ENCODE measurements at places on chromosomes 5 and 9. TPM values are rescaled to one million over a fixed set of nuclear protein-coding genes. Genes with fewer than 3 reads are reported as not detected.

- H3K36me3 ChIP-seq = no peaks in the 10 kb centered on the region
- no peak overlapping the region for H3K4me3 ChIP-seq
- no peak for DNase-seq
- peaks cover 10% of the 10 kb centered on the region for H3K4me1 ChIP-seq
- no peak overlapping the region for H3K27ac ChIP-seq
Measured at GRCh38 chr9:91066856-91067255, 265.2 kb downstream of the SYK start.

The TUSC1 gene
- total RNA-seq = not detected

The SLC6A3 gene
- total RNA-seq = not detected

DNA sequence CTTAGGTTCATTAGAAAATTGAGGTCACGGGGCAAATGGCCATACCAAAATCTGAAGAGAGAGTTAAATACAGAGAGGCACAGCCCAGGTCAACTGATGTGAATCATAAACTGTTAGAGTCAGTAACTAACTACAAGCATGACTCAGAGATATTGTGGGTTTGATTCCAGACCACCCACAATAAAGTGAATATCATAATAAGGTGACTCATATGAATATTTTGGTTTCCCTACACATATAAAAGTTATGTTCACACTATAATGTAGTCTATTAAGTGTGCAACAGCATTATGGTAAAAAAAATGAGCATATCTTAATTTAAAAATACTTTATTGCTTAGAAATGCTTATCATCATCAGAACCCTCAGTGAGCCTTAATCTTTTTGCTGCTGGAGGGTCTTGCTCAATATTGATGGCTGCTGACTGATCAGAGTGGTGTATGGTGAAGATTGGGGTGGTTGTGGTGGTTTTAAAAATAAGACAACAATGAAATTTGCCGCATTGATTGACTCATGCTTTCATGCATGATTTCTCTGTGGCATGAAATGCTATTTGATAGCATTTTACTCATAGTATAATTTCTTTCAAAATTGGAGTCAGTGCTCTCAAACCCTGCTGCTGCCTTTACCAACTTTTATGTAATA lies 53.1 kb upstream of the EDIL3 start:
- no peak for DNase-seq
- no peaks in the 10 kb centered on the region for H3K36me3 ChIP-seq
- no peak overlapping the region for H3K4me3 ChIP-seq
- H3K27me3 ChIP-seq = no peaks in the 10 kb centered on the region
- H3K27ac ChIP-seq = no peak overlapping the region

The STK32A gene
- not detected for total RNA-seq

DNA sequence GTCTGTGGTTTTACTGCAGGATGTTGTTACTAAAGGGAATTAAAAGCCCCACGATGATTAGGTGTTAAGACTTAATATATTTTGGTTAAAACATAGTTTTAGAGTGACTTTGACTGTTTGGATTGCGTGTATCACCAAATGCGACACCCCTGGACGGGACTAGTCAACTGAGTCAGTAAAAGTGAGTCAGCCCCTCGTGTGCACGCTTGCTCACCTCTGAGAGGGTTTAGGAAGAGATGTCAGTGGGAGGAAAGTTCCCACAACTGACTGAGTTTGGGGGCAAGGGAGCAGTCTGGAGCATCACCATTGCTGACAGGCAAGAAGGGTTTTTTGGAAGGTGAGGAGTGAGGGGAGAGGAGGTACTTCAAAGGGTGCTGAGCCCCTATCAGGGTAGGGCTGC lies 14.4 kb upstream of the DMRT3 start:
- no peak for DNase-seq
- H3K27me3 ChIP-seq = peaks cover 55% of the 10 kb centered on the region
- H3K27ac ChIP-seq = no peak overlapping the region
- no peaks in the 10 kb centered on the region for H3K36me3 ChIP-seq
- no peaks in the 10 kb centered on the region for H3K4me1 ChIP-seq

DNA sequence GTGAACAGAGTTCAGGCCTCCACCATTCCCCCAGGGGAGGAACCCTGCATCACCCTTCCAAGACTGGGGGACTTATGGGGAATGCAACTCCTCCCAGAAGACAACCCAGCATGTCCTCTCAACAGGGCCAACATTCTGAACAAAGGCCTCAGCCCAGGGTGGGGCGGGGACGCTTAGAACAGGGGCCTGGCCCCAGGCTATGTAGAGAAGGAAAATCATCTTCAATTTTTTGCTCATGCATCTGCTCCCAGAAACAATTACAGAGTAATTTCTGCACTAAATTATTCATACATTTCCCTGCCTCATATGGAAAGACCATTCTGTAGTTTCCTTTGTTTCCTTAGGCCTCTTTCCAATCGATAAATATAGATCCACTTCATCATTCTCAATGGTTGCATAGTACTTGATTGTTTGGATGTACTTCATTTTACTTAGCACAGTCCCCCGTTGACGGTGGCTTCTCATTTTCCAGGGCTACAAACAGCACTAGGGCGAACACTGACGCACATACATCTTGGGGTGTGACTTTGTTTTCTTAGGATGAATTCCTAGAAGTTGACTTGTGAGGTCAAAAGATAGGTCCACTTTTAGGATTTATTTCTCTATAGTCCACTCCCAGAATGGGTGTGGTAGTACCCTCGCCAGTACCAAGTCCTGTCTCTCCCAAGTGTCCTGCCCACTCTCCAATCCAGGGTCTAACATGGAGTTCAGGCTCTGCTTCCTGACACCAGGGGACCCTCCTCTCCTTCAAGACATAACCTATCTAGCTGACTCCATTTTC lies 27.2 kb upstream of the SMU1 start:
- H3K4me3 ChIP-seq = no peak overlapping the region
- no peaks in the 10 kb centered on the region for H3K4me1 ChIP-seq
- H3K27ac ChIP-seq = no peak overlapping the region
- H3K27me3 ChIP-seq = no peaks in the 10 kb centered on the region
- DNase-seq = no peak

The TNPO1 gene
- total RNA-seq = 105 TPM

Measured in activated naive CD4-positive, alpha-beta T cell treated with anti-CD3 and anti-CD28 coated beads for 36 hours (primary cell).